ENCODE measurements at places on chromosomes 2 and 18.

- DNase-seq, result no peak
These were observed 56.7 kb upstream of the FAM98A start for GRCh38 chr2:33655626-33656320.

GRCh38 chr2:205218056-205218455 is 464.2 kb upstream of the NRP2 start:
- no peak for DNase-seq

GRCh38 chr2:164984428-164984827 is 29.1 kb upstream of the SLC38A11 start:
- no peak for DNase-seq

GRCh38 chr2:68686178-68686577 is 42.8 kb downstream of the PROKR1 start:
- DNase-seq, result no peak

DNA sequence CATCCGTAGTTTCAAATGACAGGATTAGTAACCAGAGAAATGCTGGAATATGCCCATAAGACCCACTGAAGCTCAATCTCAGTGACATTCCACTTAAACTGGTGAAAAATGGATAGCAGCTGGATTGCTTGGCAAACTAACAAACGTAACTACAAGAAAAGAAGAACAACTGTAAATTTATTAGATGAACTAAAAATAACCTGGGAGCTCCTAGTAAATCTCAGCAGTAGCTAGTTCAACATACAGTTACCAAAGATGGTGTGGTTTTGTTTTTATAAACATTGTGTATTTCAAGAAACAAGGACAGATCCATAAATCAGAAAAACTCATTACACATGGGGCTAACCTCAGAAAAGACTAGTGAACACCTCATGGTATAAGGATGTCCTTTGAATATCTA is 531.9 kb downstream of the XIRP2 start:
- no peak for DNase-seq

DNA sequence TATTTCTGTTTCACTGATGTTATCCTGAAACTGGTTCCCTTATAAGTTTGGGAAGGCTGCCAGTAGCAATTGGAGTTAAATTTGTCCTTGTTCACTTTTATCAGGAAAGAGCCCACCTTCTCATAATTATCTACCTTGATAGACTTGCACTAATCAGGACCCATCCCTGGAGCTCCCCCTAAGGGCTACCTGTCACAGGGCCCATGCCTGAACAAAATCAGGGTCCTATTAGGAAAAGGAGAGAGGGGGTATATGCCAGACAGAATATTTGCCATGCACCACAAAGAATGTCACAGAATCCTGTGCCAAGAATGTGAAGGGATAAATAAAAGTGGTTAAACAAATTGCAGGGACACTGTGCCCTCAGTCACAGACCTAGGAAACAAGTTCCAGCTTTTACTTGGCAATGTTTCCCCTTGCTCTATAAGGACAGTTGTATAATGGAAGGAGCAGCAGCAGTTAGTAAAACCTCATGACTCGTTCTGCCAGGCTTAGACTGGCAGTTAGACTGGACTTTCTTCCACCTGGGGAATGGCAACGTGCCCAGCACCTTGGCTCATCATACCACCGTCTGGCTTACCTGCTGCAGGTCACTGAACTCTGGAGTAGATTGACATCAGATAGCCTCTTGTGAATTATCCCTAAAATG is 32.3 kb upstream of the VWC2L start:
- no peak for DNase-seq

GRCh38 chr2:241892299-241893137 is 23.0 kb downstream of the RTP5 start:
- no peak for DNase-seq

GRCh38 chr2:75920859-75921551 is 210.3 kb upstream of the GCFC2 start:
- no peak for DNase-seq

DNA sequence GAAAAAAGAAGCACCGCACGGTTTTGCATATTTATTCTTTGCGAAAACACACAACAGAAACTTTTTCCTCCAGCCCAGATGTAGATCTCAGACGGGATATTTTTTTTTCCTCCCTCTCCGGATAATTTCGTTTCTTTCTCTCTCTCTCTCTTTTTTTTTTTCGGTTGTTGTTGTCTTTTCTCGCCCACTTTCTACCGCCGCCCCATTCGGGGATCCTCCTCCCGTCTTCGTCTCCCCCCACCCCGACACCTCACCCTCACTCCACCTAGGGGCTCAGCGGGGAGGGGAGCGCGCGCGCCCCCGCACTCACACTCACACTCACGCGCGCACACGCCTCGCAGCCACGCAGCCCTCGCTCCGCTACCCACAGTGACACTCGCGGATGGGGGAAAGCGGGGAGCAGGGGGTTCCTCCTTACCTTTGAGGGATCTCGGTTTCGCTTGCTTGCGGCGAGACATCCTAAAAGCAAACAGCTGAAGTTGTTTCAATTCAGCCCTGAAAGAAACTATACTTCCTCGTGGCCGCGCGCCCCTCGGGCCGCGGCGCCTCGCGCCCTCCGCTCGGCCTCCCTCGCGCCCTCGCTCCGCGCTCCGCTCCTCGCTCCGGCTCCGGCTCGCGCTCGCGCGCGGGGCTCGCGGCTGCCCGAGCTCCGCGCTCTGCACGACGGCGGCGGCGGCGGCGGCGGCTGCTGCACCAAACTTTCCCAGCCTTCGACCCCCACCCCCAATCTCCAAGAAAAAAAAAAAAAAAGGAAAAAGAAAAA is 1.3 kb downstream of the ZNF521 start:
- DNase-seq, result no peak

DNA sequence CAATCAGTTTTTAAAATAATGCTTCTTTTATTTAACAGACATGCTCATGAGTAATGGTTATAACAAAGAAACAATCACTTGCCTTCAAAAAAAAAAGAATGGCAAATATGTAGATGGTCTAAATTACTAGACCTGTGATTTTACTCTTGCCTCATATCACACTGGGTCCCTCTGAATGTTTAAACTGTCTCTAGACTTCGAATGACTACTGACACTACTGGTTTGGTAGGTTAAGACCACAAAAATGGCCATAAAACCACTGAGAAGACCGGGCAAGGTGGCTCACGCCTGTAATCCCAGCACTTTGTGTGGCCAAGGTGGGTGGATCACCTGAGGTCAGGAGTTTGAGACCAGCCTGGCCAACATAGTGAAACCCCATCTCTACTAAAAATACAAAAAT is 5.1 kb upstream of the SELENOI start:
- no peak for DNase-seq

DNA sequence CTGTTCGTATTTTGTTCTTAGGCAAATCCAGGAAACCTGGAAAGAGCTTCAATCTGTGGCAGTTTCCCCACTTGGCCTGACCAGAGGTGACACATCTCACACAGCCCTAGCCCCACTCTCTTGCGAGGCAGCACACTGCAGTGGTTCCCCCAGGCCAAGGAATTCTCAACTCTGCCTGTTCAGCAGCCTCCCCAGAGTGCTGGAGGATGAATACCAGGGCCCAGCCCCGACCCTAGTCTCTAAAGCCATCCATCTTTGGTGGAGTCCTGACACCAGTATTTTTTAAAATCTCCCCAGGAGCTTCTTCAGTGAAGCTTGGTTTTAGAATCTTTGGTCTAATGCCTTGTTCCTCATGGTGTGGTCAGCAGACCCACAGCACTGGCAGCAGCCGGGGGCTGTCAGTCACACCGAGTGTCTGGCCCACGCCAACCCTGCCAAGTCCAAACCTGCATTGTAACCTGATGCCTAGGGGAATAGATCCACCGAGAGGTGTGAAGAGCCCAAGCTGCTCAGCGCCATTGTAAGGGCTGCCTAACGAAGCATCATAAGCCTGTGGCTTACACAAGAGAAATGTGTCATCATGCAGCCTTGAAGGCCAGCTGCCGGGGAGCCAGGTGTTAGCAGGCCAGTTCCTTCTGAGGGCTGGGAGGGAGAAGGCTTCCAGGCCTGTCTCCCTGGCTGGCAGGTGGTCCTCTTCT is 428.7 kb upstream of the ID2 start:
- DNase-seq, result no peak

DNA sequence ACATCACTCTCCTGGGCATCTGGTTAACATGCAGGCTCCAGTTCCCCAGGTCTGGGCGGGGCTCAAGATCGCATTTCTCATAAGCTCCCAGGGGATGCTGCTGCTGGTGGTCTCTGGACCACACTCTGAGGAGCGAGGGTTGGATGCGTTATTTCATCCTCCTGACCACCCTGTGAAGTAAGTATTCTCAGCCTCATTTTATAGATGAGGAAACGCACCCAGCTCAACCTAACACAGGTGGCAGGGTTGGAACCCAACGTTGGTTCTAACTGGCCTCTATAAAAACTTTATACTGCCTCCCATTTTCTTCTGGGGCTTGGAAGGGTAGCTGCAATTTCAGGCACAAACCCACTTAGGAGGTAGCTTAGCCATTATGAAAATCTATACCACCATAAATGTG is 120.5 kb downstream of the FAM210A start:
- DNase-seq, result no peak

DNA sequence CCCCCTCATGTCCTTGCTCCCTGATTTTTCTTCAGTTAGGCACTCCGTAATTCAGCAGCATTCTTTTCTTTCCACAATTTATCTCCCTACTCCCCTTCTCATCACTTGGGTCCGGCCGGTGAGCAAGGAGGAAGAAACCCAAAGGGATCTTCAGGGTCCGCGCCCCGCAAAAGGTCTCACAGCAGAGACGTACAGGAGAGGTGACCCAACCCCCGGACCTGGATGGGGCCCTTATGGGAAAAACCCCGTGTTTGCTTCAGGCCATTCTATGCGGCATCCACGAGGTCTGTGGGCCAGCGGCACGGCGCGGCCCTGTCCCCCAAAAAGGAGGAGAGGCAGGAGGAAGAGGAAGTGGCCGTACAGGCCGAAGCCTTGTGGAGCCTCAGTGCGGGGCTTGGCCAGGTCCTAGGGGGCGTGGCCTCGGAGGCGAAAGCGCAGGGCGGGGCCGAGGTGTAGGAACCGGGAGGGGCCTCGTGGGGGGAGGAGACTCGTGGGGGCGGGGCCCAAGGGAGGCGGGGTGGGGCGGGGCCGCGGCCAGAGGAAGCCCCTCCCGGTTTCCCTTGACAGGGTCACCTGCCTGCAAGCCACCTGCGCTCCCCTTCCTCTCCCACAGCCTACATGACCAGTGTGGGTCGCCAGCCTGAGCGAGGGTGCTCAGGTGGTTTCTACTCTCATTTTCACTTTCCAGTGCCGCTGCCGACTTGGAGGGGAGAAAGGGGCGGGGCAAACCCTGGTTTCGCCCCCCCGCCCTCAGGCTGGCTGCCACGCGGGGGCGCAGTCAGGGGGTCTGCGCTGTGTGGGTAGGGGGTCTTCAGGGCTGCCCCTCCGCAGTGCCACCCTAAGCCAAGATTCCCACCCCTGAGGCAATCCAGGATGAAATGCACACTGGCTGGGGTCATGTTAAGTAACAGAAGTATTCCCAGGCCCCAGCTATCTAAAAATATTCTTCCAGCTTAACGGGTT is 156.4 kb upstream of the XPO1 start:
- peak; percentile 62 for DNase-seq

GRCh38 chr2:37297632-37298031 is 27.0 kb downstream of the PRKD3 start:
- DNase-seq, result no peak

DNA sequence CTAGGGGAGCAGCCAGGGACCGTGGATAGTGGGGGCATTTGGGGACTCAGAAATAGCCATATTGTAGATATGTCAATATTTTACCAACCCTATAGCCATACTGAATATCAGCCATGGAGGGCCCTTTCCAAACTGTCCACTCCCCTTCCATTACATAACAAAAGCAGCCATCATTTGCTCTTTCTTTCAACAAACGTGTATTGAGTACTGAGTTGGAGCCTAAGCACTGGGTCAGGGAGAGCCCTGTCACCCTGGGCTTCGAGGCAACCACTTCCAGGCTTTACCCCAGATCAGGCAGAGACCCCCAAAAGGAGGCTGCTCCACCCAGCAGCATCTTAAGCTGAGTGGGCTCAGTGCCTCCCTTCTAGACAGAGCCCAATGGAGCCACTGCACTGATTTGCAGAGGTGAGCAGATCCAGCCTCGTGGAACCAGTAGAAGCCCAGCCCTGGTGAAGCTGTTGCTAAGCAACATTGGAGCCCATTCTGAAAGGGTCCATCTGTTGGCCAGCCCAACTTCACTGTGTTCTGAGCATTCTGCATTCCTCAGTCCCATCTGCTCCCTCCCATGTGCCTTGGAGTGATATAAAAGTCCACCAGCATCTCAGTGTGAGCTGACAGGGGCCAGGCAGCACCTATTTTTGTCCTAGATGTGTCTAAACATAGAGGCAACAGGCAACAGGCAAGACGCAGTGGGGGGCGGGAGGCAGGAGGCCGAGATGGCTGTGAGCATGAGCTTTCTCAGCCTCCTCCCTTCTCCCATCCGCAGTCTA is 112.1 kb downstream of the PLB1 start:
- DNase-seq, result no peak

GRCh38 chr18:23924813-23925212 is 89.7 kb upstream of the TTC39C start:
- DNase-seq, result no peak

- no peak for DNase-seq
These were observed 1127.1 kb upstream of the DDX18 start for GRCh38 chr2:116687371-116687770.

- no peak for DNase-seq
These were observed 50.6 kb downstream of the SH3BP4 start for GRCh38 chr2:235002198-235003095.

DNA sequence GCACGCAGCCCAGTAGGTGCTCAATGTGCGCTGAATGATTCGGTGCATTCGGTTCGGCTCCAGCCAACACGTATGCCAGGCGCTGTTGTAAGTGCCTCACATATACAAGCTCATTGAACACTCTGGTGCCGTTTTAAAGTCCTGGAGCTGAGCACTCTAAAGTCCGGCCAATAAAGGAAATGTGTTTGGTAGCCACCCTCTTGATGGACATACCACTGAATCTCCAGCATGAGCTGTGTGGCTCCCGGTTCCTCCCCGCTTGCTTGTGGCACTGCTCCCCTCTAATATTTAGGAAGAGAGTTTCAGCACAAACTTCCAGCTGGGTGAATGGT is 112.1 kb downstream of the MCFD2 start:
- DNase-seq, result no peak

GRCh38 chr18:79394534-79395307 is 1.0 kb upstream of the NFATC1 start:
- DNase-seq, result peak; percentile 63

- DNase-seq, result no peak
These were observed 62.9 kb downstream of the COX7A2L start for GRCh38 chr2:42298132-42298531.

DNA sequence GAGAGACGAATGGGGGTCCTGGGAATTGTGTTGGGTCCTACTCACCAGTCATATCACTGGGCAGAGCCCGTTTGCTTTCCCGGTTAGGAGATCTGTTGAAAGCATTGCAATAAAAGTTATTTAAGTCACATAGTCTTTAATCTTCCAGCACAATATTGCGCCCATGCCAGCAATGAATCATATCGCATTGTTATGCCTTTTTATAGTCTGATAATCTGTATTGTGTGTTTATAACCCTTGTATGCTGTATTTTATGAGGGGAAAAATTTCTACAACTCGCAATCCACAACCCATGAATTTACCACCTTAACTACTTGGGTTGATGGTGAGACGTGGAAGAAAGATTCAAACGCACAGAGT is 211.9 kb upstream of the SMIM21 start:
- DNase-seq, result no peak
